Lower leg skin (tissue), 4 donors: ENCODE measurements at places on chromosomes 1 and 21. TPM values are rescaled to one million over a fixed set of nuclear protein-coding genes. Genes with fewer than 3 reads are reported as not detected.

DNA sequence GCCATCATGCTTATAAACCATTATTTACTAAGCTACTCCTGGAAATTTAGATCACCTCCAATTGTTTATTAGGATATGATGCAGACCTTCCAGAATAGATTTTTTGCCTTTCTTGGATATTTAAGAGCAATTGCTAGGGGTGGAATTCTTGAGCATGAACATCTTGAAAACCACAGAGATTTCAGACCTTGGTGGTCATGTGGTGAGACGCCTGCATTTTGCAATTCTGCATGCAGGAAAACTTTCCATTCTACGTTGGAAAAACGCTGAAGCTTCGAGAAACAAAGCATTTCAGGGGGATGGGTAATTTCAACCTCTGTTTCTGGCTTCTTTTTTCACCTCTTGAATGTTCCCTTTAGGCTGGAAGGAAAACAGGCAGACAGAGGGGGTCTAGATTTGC is 596.3 kb downstream of the KIF26B start:
- no peak for DNase-seq

- no peak for DNase-seq
Measured at GRCh38 chr21:43343992-43344886, 82.7 kb downstream of the SIK1 start.

GRCh38 chr1:218312509-218312908 is 27.4 kb downstream of the RRP15 start:
- no peak for DNase-seq

DNA sequence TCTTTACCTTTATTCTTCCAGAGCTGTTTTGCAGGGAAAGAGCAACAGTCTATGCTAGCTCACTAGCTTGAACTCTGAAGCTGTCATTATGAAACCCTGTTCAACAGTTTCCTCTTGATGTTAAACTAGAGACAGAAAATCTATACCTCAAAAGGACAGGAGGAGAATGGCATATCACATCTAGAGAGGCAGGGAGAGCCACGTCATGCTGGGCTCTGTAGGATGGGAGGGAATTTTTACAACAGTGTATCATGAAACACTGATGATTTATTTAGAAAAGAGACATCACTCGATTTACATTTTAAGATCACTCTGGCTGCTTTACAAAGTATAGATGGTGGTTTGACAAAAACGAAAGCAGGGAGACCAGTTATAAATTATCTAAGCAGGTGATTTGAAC is 224.9 kb upstream of the COA6 start:
- no peak for DNase-seq

- no peak for DNase-seq
Measured at GRCh38 chr1:179141592-179142251, 59.9 kb downstream of the TOR3A start.

DNA sequence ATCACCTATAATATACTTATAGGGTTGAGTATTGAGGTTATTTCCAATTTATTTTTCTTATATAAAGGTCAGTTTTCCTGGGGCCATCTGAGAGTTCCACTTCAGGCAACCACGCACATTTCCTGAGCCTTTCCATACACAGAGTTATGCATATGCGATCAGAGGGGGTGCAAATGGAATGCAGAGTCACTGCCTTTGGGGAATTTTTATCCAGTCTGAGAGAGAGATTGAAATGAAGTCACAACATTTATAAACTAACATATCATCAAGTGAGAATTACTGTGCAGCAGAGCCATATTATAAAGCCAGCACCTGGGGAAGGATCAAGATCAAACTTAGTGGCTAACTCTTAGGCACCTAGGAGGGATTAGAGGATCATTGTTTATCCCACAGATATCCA is 299.9 kb upstream of the PLXNA2 start:
- no peak for DNase-seq

The CCDC17 gene
- total RNA-seq: 1.6 TPM
